ENCODE measurements at places on chromosomes 1 and 21. TPM values are rescaled to one million over a fixed set of nuclear protein-coding genes. Genes with fewer than 3 reads are reported as not detected.

SYTL1 gene
- not detected for total RNA-seq

CFAP141 gene
- not detected for total RNA-seq

PAQR6 gene
- 0.33 TPM for total RNA-seq

CFHR1 gene
- not detected for total RNA-seq

REN gene
- total RNA-seq, result 0.11 TPM

SPRR2F gene
- total RNA-seq, result not detected

BNIPL gene
- under 0.01 TPM for total RNA-seq

C8A gene
- not detected for total RNA-seq

NUCKS1 gene
- total RNA-seq, result 117 TPM

CCDC185 gene
- not detected for total RNA-seq

TEX50 gene
- total RNA-seq, result not detected

OR2L8 gene
- not detected for total RNA-seq

FLAD1 gene
- total RNA-seq, result 18.6 TPM

MANEAL gene
- 0.54 TPM for total RNA-seq

CFHR5 gene
- total RNA-seq, result not detected

SYT2 gene
- not detected for total RNA-seq

Measured in dermis lymphatic vessel endothelial cell (primary cell).